ENCODE measurements at places on chromosomes 3 and 15. TPM values are rescaled to one million over a fixed set of nuclear protein-coding genes. Genes with fewer than 3 reads are reported as not detected.
A peak's percentile ranks its signal among the peaks of the same experiment; 100 is the strongest.

DNA sequence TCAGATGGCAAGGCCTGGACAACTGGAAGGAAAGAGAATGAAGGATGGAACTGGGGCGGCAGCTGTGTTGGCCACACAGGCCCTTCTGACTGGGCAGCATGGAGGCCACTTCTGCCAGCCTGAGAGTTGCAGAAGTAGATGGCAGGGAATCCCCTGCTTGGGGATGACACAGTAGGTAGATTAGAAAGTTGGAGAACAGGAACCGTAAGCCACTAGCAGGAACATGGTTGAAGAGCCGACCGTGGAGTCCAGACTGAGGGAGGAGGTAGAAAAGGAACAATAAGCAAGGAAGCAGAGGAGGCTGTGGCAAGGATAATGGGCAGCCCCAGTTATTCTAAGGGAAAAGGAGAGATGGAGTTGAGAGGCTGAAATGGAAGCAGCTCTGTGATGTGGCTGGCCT lies 26.4 kb upstream of the ZNF774 start:
- no peaks in the 10 kb centered on the region for H3K4me1 ChIP-seq
- H3K36me3 ChIP-seq, result no peaks in the 10 kb centered on the region
- no peak overlapping the region for H3K27ac ChIP-seq
- no peaks in the 10 kb centered on the region for H3K27me3 ChIP-seq
- no peak overlapping the region for H3K4me3 ChIP-seq

GRCh38 chr15:40456299-40456712 lies 14.5 kb upstream of the CHST14 start:
- no peaks in the 10 kb centered on the region for H3K36me3 ChIP-seq
- no peaks in the 10 kb centered on the region for H3K27me3 ChIP-seq

AMOTL2 gene
- polyA plus RNA-seq, result not detected

DNA sequence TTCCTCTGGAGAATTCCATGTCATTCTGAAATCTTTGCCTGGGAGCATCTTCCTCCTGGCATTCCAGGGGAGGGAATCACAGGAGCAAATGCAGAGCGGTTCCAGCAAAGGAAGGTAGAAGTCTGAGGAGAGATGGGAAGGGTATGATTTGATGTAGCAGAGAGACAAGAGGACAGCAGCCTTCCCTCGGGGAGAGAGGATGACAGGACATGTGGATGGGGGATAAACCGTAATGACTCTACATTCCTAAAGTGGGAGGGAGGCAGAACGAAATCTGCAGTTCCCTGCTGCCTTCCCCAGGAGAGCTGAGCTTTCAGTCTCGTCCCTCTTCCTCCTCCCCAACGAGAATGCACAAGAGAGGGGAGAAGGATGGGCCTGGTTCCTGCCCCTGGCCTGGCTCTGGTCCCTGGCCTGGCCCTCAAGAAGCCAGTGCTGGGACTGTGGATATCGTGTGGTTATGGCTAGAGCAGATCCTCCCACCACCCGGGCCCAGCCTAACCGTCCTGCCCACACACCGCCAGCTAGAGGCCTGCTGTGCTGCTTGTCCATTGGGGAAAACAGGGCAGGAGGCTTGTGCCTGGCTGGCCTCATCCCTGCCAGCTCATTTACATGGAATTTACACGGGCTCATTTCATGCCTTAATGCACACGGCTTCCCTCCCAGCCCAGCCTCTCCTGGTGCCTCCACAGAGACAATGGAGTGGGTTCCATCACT lies 26.6 kb downstream of the SEMA7A start:
- H3K36me3 ChIP-seq, result no peaks in the 10 kb centered on the region
- no peak for DNase-seq
- H3K27ac ChIP-seq, result no peak overlapping the region
- peaks cover 50% of the 10 kb centered on the region for H3K4me1 ChIP-seq
- H3K4me3 ChIP-seq, result no peak overlapping the region
- no peaks in the 10 kb centered on the region for H3K27me3 ChIP-seq

DNA sequence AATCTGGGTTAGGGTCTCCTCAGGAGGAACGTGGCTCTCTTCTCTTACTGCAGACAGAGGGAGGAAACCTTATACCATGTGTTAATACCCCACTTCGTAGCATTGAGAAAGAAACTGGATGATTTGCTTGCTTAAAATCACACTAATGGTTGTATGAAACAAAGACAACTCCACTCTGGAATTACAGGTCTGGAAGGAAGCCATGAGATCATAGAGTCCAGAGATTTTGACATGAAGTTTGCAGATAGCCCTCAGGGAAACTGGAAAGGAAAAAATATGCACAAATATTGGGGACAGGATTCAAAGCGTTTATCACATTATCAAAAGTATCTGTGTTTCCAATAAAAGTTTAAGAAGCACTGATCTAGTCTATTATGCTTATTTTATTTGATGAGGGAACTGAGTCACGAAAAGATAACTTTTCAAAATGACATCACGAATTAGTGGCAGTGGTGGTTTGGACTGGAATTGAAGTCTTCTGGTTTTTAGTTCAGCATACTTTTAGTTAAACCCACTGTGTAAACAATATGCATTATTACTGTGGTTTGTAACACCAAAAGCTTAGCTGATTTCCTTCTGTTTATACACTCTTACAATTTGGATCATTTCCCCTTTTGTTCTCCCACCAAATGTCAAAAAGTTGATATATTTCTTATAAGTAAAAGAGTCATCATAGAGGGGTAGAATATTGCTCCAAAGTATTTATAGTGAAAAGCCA lies 16.8 kb downstream of the FGF7 start:
- H3K4me3 ChIP-seq, result no peak overlapping the region
- no peaks in the 10 kb centered on the region for H3K36me3 ChIP-seq
- no peak for DNase-seq
- no peaks in the 10 kb centered on the region for H3K27me3 ChIP-seq

DNA sequence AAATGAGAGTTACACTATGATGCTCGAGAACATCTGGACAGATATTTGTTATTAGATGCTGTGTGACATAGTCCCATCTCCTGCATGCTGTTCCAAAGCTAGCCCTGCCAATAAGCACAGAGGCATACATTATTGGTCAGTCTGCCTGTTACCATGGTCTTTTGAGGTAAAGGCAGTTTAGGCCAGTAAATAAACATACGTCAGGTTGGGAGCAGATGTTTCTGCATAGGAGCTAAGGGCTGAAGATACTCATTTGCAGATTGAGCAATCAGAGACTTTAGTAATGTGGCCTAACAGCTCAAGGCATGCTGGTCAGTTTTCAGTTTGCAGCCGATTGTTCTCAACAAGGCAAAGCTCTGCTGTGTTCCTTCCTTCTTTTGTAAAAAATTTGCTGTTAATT lies 192.9 kb downstream of the ADAMTSL3 start:
- H3K27ac ChIP-seq, result no peak overlapping the region
- H3K4me3 ChIP-seq, result no peak overlapping the region
- no peaks in the 10 kb centered on the region for H3K27me3 ChIP-seq
- no peaks in the 10 kb centered on the region for H3K36me3 ChIP-seq
- H3K4me1 ChIP-seq, result no peaks in the 10 kb centered on the region
- no peak for DNase-seq

GRCh38 chr3:189808246-189809007 lies 177.2 kb downstream of the TP63 start:
- no peak overlapping the region for H3K27ac ChIP-seq
- no peak for DNase-seq
- no peak overlapping the region for H3K4me3 ChIP-seq
- no peaks in the 10 kb centered on the region for H3K4me1 ChIP-seq
- no peaks in the 10 kb centered on the region for H3K36me3 ChIP-seq

- no peaks in the 10 kb centered on the region for H3K36me3 ChIP-seq
- no peak overlapping the region for H3K27ac ChIP-seq
- no peaks in the 10 kb centered on the region for H3K4me1 ChIP-seq
- peaks cover 6% of the 10 kb centered on the region for H3K27me3 ChIP-seq
- no peak for DNase-seq
- no peak overlapping the region for H3K4me3 ChIP-seq
Observed at GRCh38 chr3:30042916-30043555, 563.4 kb upstream of the TGFBR2 start.

GRCh38 chr3:124558991-124559845 lies 171.0 kb upstream of the UMPS start:
- no peak overlapping the region for H3K27ac ChIP-seq
- H3K27me3 ChIP-seq, result peaks cover 5% of the 10 kb centered on the region
- no peaks in the 10 kb centered on the region for H3K4me1 ChIP-seq
- H3K36me3 ChIP-seq, result no peaks in the 10 kb centered on the region

GABRG3 gene
- polyA plus RNA-seq, result not detected

- H3K27me3 ChIP-seq, result peaks cover 15% of the 10 kb centered on the region
- peak overlapping the region; percentile 85 for H3K27ac ChIP-seq
- peaks cover 48% of the 10 kb centered on the region for H3K4me1 ChIP-seq
Observed at GRCh38 chr15:63504979-63505841, 817 bp downstream of the USP3 start.

CCR3 gene
- polyA plus RNA-seq, result 0.39 TPM

- H3K36me3 ChIP-seq, result no peaks in the 10 kb centered on the region
- no peak overlapping the region for H3K27ac ChIP-seq
- H3K4me1 ChIP-seq, result no peaks in the 10 kb centered on the region
- DNase-seq, result no peak
- H3K27me3 ChIP-seq, result peaks cover 2% of the 10 kb centered on the region
Observed at GRCh38 chr3:55497250-55497649, 10.1 kb upstream of the WNT5A start.

- H3K36me3 ChIP-seq, result peaks cover 14% of the 10 kb centered on the region
- H3K4me3 ChIP-seq, result no peak overlapping the region
- peaks cover 11% of the 10 kb centered on the region for H3K4me1 ChIP-seq
- H3K27ac ChIP-seq, result no peak overlapping the region
- DNase-seq, result no peak
- no peaks in the 10 kb centered on the region for H3K27me3 ChIP-seq
Observed at GRCh38 chr3:113783463-113783862, 36.6 kb downstream of the ATP6V1A start.

TRPM1 gene
- polyA plus RNA-seq, result not detected

DNA sequence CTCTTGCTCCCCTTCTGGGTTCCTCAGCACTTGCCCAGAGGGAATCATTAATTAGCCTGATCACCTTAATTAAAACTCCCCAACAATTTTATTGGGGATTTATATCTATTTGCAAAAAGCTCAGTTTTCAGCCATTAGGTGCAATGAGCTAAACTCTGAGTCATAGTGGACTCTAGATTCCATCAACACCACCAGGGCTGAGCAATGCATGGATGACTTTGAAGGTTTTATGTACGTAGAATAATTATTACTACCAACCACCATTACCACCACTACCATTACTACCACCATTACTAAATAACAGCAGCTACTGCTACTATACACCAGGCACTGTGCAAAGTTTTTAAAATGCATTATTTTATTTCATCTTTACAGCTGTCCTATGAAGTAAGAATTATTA lies 81.2 kb downstream of the ZNF621 start:
- H3K27me3 ChIP-seq, result peaks cover 2% of the 10 kb centered on the region
- DNase-seq, result no peak
- H3K4me3 ChIP-seq, result no peak overlapping the region

IGDCC3 gene
- polyA plus RNA-seq, result not detected

DNA sequence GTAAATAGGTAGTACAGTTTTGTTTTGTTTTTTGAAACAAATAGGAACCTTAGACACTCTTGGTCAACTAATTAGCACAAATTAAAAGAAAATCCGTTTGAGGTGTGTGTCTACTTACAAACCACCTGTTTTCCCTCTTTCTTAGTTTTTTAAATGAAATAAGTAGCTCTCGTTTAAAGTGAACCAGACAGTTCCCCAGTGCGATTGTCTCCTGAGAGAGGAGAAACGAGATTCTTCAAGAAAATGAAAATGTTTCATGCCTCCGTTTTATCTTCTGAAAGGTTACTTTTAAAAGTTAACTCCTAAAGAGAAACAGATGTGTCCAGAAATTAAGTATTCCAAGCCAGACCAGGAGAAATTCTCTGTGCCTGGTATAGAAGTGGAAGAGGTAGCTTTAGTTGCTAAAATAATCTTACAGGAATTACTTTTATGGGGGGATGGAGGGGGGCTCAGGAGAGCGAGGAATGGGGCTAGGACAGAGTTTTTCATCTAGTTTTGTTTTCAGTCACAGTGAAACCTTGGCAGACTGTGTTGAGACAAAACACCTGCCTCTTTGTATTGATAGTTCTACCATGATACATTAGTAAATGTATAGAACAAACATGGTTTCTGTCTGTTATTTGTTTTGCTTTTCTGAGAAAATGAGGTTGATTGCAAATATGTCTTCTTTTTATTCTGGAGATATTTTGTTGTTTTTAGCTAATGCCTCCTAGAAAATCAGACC lies 155.1 kb upstream of the CNTN4 start:
- no peak overlapping the region for H3K27ac ChIP-seq
- no peaks in the 10 kb centered on the region for H3K36me3 ChIP-seq
- DNase-seq, result no peak
- no peaks in the 10 kb centered on the region for H3K4me1 ChIP-seq

DNA sequence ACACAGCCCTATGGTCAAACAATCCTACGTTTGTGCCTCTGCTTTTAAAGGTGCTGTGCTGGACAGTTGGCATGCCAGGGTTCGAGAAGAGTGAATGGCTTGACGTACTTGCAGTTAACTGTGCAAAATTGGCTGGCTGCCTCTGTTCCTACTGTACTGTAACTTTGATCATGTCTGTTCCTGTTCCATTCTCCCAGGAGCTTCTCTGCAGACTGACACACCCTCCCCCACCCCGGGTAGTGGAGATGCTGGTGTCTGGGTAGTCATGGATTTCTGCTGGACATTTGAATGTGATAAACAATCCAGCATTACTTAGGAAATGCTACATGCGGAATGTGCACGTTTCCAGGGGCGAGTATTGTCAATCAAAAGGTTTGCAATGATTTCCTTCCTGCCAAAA lies 6.5 kb upstream of the VILL start:
- peaks cover 5% of the 10 kb centered on the region for H3K27me3 ChIP-seq
- no peaks in the 10 kb centered on the region for H3K36me3 ChIP-seq
- H3K4me1 ChIP-seq, result no peaks in the 10 kb centered on the region
- no peak overlapping the region for H3K4me3 ChIP-seq

- no peak overlapping the region for H3K4me3 ChIP-seq
- no peaks in the 10 kb centered on the region for H3K4me1 ChIP-seq
- no peaks in the 10 kb centered on the region for H3K27me3 ChIP-seq
- no peak overlapping the region for H3K27ac ChIP-seq
Observed at GRCh38 chr3:41260063-41260450, 60.8 kb downstream of the CTNNB1 start.

ZIC1 gene
- polyA plus RNA-seq, result not detected

DNA sequence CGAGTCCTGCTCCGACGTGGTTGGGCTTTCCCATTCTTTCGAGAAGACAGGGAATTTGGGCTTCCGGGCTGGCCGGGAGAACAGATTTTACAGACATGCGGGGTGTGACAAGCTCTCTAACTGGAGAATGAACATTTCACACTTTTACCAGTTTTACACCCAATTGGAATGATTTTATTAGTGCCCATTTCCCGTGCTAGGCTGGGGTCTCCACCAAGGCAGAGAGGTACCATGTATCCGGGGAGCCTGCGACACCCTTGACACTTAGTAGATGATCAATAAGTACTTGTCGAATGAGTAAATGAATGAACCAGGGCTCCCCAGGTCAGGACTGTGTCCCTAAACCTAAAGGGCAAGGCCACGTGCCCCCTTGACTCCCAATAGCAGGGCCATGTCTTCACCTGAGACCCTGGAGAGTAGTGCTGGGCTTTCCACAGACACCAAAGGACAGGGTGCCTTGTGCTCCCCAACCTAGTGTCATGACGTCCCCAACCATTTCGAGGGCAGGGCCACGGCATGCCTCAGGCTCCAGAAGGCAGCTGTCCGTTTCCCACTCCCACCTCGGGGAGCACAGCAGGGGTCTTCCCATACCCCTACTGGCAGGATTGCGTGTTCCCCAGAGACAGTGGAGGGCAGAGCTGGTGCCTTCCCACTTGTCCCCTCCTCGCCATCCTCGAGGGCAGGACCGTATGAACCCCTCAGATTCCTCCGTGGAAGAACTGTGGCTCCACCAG lies 679 bp upstream of the MYD88 start:
- peak overlapping the region; percentile 99 for H3K4me3 ChIP-seq
- peak overlapping the region; percentile 98 for H3K27ac ChIP-seq
- peaks cover 10% of the 10 kb centered on the region for H3K36me3 ChIP-seq
- peaks cover 90% of the 10 kb centered on the region for H3K4me1 ChIP-seq
- DNase-seq, result peak; percentile 16

All from immature natural killer cell (primary cell).